Chondrocyte (in vitro differentiated cells): ENCODE measurements at places on chromosomes 1 and 21. TPM values are rescaled to one million over a fixed set of nuclear protein-coding genes. Genes with fewer than 3 reads are reported as not detected.

DNA sequence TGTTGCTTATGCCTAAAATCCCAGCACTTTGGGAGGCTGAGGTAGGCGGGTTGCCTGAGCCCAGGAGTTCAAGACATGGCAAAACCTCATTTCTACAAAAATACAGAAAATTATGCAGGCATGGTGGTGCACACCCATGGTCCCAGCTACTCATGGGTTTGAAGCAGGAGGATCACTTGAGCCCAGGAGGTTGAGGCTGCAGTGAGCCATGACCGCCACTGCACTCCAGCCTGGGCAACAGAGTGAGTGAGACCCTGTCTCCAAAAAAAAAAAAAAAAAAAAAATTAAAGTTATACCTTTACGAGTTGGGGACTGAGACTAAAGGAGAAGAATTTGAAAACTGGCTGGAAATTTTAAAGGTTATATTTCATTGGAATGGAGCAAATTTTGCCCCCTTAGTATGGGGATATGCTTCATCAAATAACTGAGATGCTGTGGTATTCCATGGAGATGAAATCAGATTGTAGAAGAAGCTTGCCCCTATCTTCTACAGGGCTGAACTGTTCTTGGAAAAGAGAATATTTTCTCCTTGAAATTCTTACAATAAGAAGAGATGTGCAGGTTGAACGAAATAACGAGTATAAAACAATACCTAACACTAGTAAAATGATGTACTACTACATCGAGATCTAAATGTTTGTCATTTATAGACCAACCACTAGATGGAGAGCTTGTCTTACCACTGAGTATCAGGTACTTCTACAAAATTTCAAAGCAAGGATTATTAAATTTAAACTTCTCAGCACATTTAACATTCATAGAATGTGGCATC, 34.9 kb upstream of the SCYL3 start:
- no peak for DNase-seq

DNA sequence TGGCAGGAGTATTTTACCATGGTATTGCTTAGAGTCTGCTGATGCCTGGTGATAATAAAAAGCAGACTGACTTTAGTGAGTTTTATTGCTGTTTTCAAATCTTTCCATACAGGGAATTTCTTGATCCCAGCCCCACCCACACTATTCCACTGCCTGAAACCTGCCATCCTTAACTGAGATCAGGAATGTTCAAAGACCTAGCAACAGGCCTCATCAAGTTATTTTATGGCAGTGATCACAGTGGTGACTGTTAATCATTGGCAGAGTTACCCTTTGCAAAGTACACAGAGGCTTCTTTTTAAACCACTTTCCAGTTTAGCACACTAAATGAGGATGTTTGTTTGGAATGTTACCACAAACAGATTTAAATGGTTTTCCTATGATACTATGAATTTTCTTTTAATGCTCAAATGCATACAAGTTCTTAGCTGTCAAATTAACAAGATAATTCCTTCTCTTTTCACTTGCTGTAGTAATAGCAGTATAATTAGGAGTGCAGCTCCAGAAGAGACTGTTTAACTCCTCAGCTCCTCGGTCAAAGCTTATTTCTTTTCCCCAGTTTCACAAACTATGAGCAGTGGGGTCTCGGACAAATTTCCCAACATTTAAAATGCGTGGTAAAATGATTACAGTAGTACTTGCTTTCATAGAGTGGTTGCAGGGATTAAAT, 69.9 kb upstream of the USP25 start:
- no peak for DNase-seq

DNA sequence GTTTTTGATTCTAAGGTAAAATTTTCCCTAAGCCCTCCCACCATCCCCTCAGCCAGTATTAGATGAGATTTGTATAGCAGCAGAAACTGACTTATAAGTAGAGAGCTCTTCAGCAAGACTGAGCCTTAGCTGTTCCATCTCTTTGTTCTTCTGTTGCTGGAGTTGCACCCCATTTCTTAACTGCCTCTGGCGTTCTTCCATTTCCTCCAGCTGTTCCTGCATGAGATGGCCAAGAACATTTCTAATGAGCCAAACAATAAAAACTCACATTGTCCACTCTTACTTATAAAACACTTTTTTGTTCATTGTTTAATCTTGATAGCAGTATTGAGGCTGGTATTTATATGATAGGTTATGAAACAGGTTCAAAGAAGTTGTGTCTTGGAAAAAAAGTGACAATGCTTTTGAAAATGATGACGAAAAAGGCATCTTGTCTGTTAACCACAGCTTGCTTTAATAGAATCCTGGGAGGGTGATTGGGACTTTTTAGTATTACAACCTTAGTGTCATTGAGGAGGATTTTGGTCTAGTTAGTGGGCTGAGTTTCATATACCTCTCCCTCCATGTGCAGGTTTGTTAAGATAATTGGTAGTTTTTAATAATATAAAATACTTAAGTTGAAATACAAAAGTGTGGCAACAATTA, 18.3 kb downstream of the SYNC start:
- no peak for DNase-seq

GRCh38 chr1:157103268-157103667, 3.7 kb upstream of the ETV3L start:
- no peak for DNase-seq

- DNase-seq = no peak
These were observed 115.0 kb downstream of the TGFB2 start for GRCh38 chr1:218459878-218460711.

DNA sequence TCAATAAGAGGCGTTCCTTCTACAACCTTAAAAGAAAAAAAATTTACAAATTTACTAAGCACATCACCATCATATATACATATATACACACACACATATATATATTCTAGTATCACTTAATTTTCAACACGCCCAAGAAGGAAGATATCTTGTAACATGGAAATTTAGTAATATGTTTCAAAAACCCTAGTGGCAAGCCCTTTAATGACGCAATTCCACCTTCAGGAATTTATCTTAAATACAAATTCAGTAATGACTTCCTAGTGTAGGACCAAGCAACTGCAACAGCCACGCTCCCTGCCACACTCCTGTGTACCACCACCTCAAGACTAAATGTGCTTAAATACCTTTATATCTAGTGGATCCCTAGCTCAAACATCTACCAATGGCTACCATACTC, 12.5 kb downstream of the LBR start:
- no peak for DNase-seq

DNA sequence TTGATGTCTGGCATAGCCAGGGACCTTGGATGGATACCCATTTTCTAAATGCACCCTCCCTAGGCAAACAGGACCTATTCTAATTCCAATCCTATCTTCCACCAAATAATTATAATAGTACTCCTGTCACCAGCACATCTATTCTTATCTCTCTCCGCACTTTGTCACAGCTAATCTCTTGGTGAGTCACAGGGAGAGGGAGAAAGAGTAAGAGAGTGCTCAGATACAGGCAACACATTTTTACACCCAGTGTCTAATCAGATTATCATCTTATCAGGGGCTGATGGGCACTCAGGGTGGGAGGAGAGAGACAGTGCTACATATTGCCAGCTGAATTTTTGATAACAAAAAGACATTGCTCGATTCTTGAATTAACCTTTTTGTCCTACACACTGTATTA, 275.0 kb upstream of the BEND5 start:
- DNase-seq = no peak

DNA sequence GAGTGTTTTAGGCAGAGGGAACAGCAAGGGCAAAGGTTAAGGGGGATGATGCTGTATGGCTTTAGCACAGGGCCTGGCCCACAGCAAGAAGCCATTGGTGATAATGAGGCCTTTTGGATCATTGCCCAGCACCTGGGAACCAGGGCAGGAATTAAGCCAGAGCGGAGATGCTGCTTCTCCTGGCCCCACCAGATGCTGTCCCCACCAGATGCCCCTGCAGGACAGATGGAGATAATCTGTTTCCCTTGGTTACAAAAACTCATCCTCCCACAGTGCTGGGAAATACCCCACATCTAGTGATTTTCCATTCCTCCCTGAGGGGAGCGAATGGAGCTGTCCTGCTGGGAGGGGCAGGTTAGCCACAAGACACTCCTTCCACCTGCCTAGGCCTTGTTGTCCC, 18.8 kb downstream of the OPRD1 start:
- DNase-seq = no peak

- DNase-seq = no peak
These were observed 2.9 kb downstream of the C1QA start for GRCh38 chr1:22639286-22639685.

- DNase-seq = no peak
These were observed 389.7 kb downstream of the PTPRU start for GRCh38 chr1:29626066-29626465.

DNA sequence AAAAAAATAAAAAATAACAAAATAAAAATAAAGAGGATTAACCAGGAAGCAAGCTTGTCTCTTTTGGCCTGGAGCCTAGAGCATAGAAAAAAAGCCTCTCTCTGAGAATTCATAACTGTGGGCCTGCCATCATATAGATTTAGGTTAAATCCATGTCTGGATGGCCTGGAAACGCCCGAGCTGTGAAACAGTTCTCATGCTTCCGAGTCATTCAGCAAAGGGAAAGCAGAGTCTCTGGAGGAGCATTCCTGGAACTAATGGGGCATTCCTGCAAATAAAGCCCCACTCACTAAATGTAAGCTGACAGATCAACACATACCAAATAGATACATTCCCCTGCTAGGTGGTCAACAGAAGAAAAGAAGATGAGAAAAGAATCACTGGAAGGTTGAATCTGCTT, 75.8 kb upstream of the GNG4 start:
- DNase-seq = no peak

- DNase-seq = no peak
These were observed 66.5 kb upstream of the GADD45A start for GRCh38 chr1:67618285-67619018.

GRCh38 chr1:227718932-227719331, 16.2 kb downstream of the JMJD4 start:
- DNase-seq = no peak

- no peak for DNase-seq
These were observed 137.1 kb upstream of the CD34 start for GRCh38 chr1:208047975-208048374.

GRCh38 chr1:3673381-3674099, 21.2 kb downstream of the TP73 start:
- peak; percentile 81 for DNase-seq

DNA sequence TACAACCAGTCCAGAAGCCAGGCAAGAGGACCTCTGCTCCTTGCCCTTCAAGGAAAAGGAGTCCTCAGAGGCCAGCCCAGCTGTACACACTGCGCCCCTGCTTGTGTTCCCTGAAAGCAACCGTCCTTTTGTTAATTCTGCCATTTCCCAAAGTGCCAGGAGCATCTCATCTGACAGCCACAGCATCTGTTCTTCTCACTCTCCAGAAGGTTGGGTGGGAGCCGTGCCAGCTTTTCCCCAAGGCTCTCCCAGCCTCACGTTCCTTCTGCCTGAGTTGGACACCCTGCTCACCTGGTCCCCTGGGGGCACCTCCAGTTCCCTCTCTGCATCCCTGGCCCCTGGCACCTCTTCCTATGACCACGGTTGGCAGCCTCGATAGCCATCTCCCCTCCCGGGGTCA, 10.5 kb upstream of the CNTN2 start:
- peak; percentile 64 for DNase-seq

DNA sequence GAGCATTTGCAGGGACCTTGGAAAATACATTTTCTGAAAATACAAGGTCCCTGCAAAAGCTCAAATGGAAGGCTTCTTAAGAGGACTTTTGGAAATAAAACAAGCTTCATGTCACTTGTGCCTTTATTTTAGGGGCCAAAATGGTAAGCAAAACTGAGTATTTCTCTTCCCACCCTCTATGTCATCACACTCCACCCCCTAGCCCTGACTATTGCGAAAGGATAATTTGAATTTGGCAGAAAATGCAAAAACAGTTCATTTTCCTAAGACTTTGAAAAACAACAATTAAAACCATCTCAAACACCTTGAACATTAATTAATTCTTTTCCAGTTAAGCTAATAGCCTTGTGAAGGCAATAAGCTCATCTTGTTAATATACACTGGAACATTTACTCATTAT, 201.7 kb downstream of the TM2D1 start:
- DNase-seq = no peak

GRCh38 chr1:190835658-190836057, 358.0 kb upstream of the BRINP3 start:
- DNase-seq = no peak

DNA sequence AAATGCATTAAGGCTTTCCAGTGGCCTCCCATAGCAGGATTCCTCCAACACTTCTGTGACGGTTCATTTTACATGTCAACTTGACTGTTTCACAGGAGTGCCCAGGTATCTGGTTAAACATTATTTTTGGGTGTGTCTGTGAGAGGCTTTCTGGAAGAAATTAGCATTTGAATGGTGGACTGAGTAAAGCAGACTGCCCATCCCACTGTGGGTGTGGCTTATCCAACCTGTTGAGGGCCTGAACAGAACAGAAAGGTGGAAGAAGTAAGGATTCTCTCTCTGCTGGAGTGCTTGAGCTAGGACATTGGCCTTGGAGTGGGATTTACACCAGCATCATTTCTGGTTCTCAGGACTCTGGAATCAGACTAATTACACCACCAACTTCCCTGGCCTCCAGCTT, 85.6 kb downstream of the RGS7 start:
- no peak for DNase-seq

DNA sequence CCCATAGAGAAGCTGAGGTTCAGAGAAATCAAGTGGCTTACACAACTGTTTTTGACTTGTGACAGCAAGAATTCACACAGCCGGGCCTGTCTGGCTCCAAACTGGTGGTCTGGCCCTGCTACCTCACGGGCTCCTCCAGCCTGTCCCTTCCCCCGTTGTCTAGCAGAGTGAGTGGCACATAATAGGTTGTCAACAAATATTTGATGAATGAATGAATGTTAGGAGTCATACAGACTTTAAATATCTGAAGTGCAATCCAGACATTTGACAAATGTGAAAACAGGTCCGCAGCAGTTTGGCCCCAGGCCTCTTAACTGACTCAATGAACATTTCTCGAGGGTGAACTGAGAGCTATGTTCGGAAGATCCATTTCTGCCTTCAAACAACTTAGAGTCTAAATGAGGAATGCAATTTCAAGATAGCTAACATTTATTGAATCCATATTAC, 1.1 kb upstream of the RHOC start:
- DNase-seq = no peak

DNA sequence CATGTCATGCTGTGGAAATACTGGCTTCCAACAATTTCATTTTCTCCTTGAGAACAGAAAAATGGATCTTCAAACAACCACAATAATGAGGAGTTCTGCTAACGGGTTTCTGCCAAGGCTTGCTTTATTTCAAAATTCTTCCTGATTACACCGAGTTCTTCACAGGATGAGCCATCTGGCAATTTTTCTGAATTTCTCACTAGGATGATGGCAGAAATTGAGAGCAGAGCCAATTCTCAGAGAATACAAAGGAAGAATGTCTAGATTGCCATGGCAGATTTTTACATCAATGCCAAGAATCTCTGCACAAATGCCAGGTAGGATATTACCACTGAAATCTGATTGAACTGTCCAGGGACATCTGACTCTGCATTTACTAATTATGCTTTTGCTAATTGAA, 619.0 kb upstream of the CHRM3 start:
- DNase-seq = no peak

- no peak for DNase-seq
These were observed 12.3 kb downstream of the CHIT1 start for GRCh38 chr1:203217139-203217655.

- no peak for DNase-seq
These were observed 32.0 kb upstream of the C1orf185 start for GRCh38 chr1:51070011-51070410.

TSPAN2 gene
- 218 to 498 TPM (median 227 TPM) in 3 replicates for total RNA-seq

SYT11 gene
- 3.4 to 5.3 TPM (median 4.9 TPM) in 3 replicates for total RNA-seq

KIAA1614 gene
- total RNA-seq = 5.3 to 8.4 TPM (median 8.2 TPM) in 3 replicates

PRAMEF33 gene
- not detected in 3 replicates for total RNA-seq
